ENCODE measurements at places on chromosomes 13 and 19. TPM values are rescaled to one million over a fixed set of nuclear protein-coding genes. Genes with fewer than 3 reads are reported as not detected.

Gene IZUMO1
- total RNA-seq: not detected

Gene ITGBL1
- 1.3 TPM for total RNA-seq

Gene ADGRE1
- total RNA-seq: not detected

Gene ZNF728
- total RNA-seq: not detected

Gene IQCN
- total RNA-seq: 0.92 TPM

Gene KRTDAP
- not detected for total RNA-seq

Gene CYTH2
- 91.0 TPM for total RNA-seq

Gene SPACA4
- total RNA-seq: not detected

Gene MEIOSIN
- not detected for total RNA-seq

Gene MISP
- 1.0 TPM for total RNA-seq

Gene ZNF540
- total RNA-seq: 0.34 TPM

Gene ZNF93
- 17.7 TPM for total RNA-seq

Gene RETN
- total RNA-seq: not detected

Gene MBD3L3
- total RNA-seq: not detected

Gene TNNT1
- total RNA-seq: not detected

Gene ETV2
- total RNA-seq: 0.70 TPM
